ENCODE measurements at places on chromosomes 6 and 20.

- DNase-seq: no peak
Observed at GRCh38 chr6:121645100-121645745, 209.8 kb downstream of the GJA1 start.

GRCh38 chr6:108948181-108948661, 100.0 kb downstream of the ARMC2 start:
- no peak for DNase-seq

DNA sequence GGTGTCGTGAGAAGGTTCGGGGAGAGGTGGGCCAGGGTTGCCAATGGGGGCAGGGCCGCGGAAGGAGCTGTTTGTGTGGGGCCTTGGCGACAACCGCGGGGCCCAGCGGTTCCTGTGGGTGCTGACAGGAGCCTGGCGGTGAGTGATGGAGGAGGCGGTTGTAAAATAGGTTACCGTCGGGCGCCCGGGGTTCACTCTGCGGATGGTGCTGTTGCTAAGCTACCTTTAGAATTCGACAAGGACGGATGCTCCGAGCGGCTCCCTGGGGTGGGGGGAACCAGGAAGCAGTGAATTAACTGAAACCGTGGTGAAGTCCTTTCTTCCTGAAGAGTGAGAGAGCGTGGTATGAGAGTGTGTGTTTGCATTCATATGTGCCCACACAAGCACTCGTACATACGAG, 61.7 kb downstream of the CDH22 start:
- no peak for DNase-seq

- DNase-seq: no peak
Observed at GRCh38 chr6:31090973-31091364, 21.4 kb downstream of the C6orf15 start.

DNA sequence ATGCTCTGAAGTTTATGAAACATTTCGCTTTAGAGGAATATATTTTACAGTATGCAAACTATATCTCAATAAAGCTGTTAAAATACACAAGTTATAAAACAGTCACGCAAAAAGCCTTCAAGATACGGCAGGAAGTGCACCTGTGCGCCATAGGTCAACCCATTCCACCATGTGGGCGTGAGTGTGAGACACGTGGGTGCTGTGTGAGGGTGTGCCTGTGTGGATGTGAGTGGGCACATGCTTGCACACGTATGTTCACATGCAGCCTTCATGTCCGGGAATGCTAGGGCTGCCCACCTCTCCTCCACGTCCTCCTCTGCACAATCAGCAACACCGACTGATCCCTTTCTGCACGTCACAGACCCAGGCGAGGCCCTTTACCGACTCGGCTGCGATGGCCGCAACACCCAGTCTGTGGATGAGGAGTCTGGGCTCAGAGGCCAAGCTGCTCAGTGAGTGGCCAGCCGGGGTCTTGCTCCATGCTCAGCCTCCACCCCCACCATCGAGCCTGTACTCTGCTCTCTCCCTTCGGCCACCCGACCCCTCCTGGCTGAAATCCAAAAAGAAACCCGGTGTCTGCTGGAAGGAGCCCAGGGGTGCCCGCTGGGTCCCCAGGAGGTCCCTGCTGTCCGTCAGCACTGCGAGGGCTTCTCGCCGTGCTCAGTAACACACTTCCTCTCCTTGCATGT, 3.0 kb upstream of the FRMD1 start:
- DNase-seq: no peak
